ENCODE measurements at places on chromosomes 13 and 19.

- DNase-seq, result no peak
These were observed 10.9 kb downstream of the APOC1 start for GRCh38 chr19:44925114-44925891.

DNA sequence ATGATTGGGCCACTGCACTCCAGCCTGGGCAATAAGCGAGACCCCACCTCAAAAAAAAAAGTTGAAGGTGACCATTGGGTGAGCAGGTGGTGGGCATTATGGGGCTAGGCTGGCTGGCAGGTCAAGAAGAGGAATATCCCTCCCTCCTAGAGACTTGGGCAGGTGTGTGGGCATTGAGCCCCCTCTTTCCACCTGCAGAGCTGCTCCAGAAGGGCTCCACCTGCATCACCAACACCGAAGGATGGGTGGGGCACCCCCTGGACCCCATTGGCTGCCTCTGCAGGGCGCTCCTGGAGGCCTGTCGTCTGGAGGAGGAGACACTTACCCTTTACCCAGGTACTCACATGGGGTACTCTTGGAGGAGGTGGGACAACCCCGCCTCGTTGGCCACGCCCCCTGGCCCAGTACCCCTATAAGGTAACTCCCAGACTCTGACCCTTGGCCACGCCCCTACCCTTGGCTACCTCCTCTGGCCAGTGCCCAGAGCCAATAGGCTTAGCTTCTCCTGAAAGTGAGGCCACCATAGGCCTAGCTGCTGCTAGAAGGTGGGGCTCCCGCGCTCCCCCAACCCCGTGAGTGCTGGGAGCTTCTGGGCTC, 21.9 kb downstream of the ZSWIM4 start:
- DNase-seq, result no peak

DNA sequence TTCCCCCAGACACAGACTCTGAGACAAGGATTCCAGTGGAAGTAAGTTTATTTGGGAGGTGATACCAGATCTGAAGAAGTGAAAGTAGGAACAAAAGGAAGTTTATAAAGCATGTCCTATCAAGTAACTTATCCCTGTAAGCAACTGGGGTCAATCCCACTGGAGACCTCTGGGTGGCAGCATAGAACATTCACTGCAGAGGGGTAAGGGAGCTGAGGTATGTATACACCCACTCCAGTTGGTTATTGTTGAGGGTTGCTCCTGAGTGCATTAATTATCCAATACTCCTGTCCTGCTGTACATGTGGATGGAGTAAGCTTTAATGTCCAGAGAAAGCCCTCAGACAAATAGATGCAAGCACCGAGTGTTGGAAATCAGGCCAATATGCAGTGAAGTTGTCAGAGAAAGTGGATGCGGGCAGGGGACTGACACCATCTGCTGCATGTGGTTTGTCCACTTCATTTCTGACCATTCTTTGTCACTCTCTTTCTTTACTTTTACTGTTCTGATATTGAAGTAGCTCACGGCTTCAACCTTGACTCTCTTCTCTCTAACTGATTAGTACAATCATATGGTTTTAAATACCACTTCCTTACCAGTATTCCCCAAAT, 46.7 kb downstream of the NOTCH3 start:
- no peak for DNase-seq

- DNase-seq, result no peak
These were observed 3.0 kb downstream of the GADD45GIP1 start for GRCh38 chr19:12953799-12954611.

DNA sequence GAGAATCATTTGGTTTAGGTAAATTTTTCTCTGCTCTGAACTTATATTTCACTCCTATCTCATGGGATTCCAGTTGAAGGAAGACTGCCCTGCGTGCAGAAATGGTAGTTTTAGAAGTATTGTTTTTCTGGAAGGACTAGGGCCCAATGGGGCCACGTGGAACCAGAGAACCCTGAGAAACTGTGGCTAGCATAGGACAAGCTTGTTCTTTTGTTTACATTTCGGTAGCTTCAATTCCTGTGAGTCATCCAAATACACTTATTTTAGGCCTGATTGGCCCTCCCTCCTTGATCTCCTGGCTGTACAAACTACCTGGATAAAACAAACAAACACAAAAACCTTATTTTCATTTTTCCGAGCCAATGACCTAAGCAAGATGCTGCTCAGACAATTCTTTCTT, 124.0 kb downstream of the ITGBL1 start:
- no peak for DNase-seq

GRCh38 chr13:37869756-37870488, at the start of gene TRPC4:
TRPC4 (minus strand) TSS chr13:37869772; CDS start chr13:37783333, 86,439 bp downstream.
- no peak for DNase-seq

GRCh38 chr19:46880431-46880830, 19.6 kb downstream of the ARHGAP35 start:
- no peak for DNase-seq

GRCh38 chr13:99883805-99884204, 87.8 kb downstream of the ZIC5 start:
- DNase-seq, result no peak

- no peak for DNase-seq
These were observed 54.5 kb downstream of the RCBTB2 start for GRCh38 chr13:48478391-48478790.

GRCh38 chr13:73910733-73911132, 223.5 kb downstream of the KLF12 start:
- no peak for DNase-seq

DNA sequence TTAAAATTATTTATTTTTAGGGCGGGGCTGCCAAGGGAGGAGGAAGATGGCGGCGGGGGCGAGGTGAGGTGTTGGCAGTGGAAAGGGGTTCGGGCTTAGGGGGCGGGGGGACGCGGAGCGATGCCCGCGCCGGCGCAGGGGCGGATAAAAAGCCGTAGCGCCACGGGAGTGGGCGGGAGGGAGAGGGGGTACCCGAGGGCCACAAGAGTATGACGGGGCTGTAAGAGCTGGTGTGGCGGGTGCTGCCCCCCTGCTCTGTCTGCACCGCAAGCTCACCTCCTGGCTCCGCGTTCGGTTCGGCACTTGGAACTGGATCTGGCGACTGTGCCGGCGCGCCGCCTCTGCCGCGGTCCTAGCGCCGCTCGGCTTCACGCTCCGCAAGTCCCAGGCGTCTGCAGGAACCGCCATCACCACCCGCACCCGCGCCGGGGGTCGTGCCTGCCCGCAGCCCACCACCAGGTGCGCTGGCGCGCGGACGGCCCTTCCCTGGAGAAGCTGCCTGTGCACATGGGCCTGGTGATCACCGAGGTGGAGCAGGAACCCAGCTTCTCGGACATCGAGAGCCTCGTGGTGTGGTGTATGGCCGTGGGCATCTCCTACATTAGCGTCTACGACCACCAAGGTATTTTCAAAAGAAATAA, 265.2 kb upstream of the SGCG start:
- no peak for DNase-seq

- no peak for DNase-seq
These were observed 22.4 kb upstream of the LSM14A start for GRCh38 chr19:34149873-34150272.

DNA sequence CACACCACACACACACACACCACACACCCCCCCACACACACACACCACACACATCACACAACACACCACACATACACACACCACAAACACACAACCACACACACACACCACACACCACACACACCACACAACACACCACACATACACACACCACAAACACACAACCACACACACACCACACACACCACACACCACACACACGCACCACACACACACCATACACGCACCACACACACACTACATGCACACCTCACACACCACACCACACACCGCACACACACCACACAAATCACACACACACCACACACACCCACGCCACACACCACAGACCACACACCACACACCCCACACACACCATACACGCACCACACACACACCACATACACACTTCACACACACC, 83.5 kb downstream of the ZNF557 start:
- DNase-seq, result no peak

DNA sequence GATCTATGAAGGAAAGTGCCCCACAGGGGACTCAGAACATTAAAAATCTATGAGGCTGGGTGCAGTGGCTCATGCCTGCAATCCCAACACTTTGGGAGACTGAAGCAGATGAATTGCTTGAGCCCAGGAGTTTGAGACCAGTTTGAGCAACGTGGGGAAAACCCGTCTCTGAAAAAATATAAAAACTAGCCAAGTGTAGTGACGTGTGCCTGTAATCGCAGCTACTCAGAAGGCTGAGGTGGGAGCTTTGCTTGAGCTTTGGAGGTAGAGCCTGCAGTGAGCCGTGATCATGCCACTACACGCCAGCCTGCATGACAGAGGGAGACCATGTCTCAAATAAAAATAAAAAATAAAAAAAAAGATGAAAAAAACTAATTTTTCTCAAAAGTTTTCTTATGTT, 1070.6 kb downstream of the PCDH9 start:
- DNase-seq, result no peak

DNA sequence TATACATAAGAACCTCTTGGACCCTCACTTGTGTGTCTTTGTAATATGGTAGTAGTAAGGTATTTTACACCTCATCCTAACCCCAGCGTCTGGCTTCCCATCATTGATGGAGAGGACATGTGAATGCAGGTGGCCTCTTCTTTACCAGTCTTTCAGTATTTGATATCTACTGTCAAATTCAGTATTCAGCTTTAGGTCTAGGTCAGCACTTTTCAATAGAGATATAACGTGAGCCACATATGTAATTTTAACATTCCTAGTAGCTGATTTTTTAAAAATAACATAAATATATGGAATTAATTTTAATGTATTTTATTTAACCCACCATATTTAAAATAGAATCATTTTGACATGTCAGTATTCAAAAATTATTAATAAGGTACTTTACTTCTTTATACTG, 2.9 kb downstream of the RAP2A start:
- DNase-seq, result no peak

- DNase-seq, result no peak
These were observed 819.5 kb downstream of the DIAPH3 start for GRCh38 chr13:59343993-59344822.
